ENCODE measurements at places on chromosomes 6 and 20.

- DNase-seq, result no peak
These were observed 8.2 kb downstream of the ARHGAP40 start for GRCh38 chr20:38609815-38610214.

GRCh38 chr20:8362457-8362856 is 230.4 kb downstream of the PLCB1 start:
- no peak for DNase-seq

- no peak for DNase-seq
These were observed 3.5 kb downstream of the ENPP3 start for GRCh38 chr6:131640576-131640975.

- no peak for DNase-seq
These were observed 482 bp downstream of the DDR1 start for GRCh38 chr6:30884521-30885480.

DNA sequence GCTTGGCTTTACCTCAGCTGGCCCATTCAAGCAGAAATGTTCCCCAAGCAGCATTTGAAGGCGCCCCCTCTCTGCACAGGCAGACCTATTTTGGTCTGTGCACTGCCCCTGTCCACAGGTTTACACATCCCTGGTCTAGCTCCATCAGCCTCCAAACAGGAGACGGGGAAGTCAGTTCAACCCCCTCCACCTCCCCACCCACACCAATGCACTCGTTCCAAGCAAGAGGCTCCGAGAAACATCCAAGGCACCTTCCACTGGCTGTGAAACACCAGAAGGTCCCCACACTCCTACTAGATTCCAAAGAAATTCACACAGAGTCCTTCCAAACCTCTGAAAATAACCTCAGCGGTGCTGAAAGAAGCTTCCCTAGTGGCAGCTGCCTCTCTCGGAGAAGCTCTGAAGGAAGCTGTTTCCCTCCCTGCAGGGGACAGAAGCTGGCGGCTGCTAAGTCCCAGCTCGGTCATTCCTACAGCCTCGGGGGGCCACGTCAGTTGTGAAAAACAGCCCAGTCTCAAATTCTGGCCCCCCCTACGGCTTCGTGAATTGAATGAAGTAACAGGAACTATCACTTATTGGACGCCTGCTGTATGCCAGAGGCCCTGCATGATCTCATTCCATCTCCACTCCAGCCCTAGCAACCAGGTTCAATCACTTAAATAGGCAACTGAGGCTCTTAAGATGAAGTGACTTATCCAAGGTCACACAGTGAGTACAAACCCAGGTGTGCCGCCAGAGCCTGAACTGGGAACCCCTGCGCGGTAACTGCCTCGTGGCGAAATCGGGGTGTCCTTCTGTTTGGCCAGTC is 815 bp downstream of the SPATA2 start:
- no peak for DNase-seq

DNA sequence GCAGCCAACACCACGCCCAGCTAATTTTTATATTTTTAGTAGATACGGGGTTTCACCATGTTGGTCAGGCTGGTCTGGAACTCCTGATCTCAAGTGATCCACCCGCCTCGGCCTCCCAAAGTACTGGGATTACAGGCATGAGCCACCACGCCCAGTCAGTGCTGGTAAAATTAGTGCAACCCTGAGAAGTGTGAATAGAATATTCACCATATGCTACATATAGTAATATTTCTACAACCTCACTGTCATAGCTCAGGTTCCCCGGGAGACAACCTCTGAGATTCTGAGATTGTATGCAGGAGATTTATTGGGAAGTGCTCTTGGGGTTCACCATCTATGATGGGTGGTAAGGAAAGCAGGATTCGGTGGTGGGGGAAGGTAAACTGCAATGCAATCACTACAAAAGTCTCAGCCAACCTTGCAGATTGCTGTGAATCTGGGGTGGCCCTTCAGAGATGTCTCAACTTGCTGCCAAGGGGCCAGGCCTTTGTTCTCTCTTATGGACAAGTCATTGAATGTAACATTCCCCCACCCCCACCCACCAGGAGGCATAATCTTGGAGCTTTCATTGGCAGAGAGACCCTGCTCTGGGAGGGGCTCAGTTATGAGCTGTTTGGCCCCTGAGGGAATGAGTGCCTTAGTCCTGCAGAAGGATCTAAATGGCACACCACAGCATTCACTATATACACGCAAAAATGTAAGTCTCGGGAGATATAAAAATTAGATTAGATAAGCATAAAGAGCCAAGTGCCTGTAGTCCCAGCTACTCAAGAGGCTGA is 34.0 kb upstream of the SEC63 start:
- no peak for DNase-seq

All from muscle of back (tissue), 13 donors.